ENCODE measurements at places on chromosomes 12 and 14.

- DNase-seq = no peak
Observed at GRCh38 chr12:6177642-6178358, 22.4 kb upstream of the CD9 start.

- DNase-seq = no peak
Observed at GRCh38 chr12:90741611-90742010, 213.4 kb downstream of the CCER1 start.

GRCh38 chr12:98883231-98883630 lies 238.1 kb downstream of the APAF1 start:
- DNase-seq = no peak

- DNase-seq = no peak
Observed at GRCh38 chr14:94768141-94768520, 1.8 kb downstream of the GSC start.

- no peak for DNase-seq
Observed at GRCh38 chr14:83697099-83697498, 1832.8 kb upstream of the FLRT2 start.

GRCh38 chr12:3152011-3152511 lies 74.9 kb downstream of the TSPAN9 start:
- no peak for DNase-seq

- peak; percentile 39 for DNase-seq
Observed at GRCh38 chr12:122726080-122726558, 4.5 kb downstream of the HCAR1 start.

DNA sequence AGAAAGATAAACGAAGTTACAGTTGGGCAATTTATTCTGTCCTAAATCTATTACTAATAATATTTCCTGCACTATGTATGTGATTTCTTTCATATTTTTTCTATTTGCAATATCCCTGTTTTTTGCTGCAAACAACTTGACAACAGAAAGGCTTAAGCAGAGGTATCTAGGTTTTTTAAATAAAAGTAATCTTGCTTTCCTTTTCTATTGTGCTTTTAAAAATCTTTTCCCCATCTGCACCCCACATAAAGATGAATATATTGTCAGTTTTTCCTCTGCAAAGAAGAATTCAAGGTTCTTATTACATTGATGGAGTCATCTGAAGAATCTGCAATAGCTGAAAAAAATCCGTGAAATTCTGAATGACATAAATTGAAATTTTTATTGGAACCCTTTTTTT lies 502 bp upstream of the RALGAPA1 start:
- no peak for DNase-seq

GRCh38 chr12:31207799-31208465 lies 118.0 kb downstream of the SINHCAF start:
- no peak for DNase-seq

DNA sequence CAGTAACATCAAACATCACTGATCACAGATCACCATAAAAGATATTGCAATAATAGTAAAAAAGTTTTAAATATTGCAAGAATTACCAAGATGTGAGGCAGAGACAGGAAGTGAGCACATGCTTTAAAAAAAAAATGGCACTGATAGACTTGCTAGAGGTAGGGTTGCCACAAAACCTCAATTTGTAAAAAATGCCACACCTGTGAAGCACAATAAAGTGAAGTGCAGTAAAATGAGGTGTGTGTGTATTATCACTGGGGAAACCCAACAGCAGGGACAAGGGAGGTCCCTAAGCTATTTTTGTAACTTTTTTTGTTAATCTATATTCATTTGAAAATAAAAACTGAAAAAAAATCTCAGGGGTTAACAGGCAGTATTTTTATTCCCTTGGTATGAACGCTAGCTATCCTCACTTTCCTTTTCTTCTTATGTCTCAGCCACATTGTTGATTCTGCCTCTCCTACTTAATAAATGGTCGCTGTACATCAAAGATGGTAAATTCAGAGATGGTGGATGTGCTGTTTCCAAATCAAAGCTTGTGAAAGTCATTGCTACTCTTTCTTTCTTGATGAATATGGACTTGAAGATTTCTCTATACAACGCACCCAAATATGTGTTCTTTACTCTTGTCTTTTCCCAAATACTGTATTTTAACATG lies 14.0 kb upstream of the KLRD1 start:
- DNase-seq = no peak

- DNase-seq = no peak
Observed at GRCh38 chr12:11183011-11183410, 3.7 kb downstream of the TAS2R42 start.

GRCh38 chr12:123140676-123141614 lies 9.9 kb downstream of the PITPNM2 start:
- DNase-seq = no peak

GRCh38 chr12:129009833-129010622 lies 156.8 kb downstream of the GLT1D1 start:
- DNase-seq = no peak

- DNase-seq = no peak
Observed at GRCh38 chr14:104048758-104049507, 36.6 kb upstream of the ASPG start.

DNA sequence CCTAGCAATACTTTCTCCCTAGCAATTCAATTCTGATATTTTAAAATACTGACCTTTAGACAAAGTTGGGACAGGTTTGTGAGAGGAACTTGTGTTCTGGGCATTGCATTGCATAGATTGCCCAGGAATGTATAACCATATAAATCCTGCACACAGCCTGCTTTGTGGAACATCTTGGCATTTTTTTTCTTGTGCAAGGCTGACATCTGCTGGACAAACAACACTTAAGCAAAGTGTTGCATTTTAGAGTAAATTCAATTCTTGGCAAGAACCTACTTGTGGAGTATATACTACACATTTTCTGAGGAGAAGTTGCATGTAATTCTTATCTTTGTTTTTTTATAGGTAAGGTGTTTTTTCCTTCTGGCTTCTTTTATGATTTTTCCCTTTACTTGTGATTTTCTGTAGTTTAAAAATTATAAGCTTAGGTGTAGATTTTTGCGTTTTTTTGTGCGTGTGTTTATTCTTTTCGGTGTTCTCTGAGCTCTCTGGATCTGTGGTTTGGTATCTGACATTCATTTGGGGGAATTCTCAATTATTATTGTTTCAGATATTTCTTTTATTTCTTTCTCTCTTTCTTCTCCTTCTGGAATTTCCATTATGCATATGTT lies 26.4 kb downstream of the TESPA1 start:
- peak; percentile 49 for DNase-seq

GRCh38 chr14:25089496-25089895 lies 39.5 kb upstream of the STXBP6 start:
- no peak for DNase-seq

- no peak for DNase-seq
Observed at GRCh38 chr14:69376439-69376838, 21.7 kb downstream of the ERH start.

Data from activated CD4-positive, alpha-beta memory T cell treated with anti-CD3 and anti-CD28 coated beads, Interleukin-2, amount 10 ng/mL, durations not matched to agents 7 days and 5 days (primary cell).